ENCODE measurements at places on chromosomes 1 and 21.
A peak's percentile ranks its signal among the peaks of the same experiment; 100 is the strongest.

DNA sequence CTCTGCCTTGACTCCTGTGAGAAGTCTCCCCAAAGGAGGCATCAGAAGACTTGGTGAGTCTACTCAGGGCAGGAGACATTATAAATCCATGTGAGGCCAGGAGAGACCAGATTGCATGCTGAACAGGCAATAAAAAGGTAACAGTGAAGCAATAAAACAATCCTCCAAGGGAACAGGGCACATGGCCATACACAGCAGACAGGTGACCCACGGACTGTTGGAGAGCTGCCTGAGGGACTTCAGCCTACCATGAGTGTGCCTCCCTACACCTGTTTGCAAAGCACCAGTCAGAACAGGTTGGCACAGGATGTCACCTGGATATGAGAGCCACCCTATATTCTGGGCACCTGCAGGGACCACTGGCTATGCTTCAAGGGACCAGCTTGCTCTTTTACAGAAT lies 67.6 kb downstream of the MAB21L3 start:
- no peak for DNase-seq

DNA sequence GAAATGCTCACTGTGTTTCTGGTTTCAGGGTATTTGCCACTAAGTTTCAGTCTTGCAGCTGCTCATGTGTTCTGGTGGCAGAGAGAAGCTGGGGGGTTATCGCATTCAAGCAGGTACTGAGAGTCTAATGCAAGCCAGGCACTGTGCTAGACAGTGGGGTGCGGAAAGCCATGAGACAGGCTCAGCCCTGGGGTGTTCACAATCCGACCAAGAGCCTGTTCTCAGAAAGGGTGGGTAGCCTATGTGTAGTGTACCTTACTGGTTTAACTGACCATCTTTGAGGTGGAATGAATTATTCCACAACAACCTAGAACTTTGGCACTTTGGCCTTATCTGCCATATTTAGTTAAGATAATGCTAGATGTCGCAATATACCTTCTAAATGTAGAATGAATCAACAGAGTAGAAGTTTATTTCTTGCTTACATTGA lies 55.3 kb upstream of the ROR1 start:
- DNase-seq, result no peak

GRCh38 chr1:152899027-152899426 lies 9.3 kb upstream of the IVL start:
- no peak for DNase-seq

GRCh38 chr1:16094453-16095158 lies 21.2 kb upstream of the FAM131C start:
- no peak for DNase-seq

DNA sequence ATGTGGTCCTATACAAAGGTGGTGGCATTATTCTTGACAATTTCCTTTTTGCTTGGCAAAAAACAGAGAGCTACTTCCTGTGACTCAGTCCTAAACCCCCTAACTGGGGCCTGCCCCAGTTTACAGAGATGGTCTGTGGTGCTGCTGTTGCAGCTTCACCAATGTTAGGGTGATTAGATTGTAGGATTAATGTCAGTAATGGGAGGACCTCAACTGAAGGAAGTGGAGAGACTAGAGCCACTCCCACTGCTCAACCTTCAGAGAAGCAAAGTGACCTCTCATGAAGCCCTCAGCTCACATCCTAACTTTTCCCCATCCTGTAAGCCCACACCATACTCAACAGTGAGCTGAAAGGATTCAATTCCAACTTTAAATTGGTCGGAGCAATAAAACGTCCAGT lies 3.6 kb downstream of the S100A6 start:
- DNase-seq, result no peak

DNA sequence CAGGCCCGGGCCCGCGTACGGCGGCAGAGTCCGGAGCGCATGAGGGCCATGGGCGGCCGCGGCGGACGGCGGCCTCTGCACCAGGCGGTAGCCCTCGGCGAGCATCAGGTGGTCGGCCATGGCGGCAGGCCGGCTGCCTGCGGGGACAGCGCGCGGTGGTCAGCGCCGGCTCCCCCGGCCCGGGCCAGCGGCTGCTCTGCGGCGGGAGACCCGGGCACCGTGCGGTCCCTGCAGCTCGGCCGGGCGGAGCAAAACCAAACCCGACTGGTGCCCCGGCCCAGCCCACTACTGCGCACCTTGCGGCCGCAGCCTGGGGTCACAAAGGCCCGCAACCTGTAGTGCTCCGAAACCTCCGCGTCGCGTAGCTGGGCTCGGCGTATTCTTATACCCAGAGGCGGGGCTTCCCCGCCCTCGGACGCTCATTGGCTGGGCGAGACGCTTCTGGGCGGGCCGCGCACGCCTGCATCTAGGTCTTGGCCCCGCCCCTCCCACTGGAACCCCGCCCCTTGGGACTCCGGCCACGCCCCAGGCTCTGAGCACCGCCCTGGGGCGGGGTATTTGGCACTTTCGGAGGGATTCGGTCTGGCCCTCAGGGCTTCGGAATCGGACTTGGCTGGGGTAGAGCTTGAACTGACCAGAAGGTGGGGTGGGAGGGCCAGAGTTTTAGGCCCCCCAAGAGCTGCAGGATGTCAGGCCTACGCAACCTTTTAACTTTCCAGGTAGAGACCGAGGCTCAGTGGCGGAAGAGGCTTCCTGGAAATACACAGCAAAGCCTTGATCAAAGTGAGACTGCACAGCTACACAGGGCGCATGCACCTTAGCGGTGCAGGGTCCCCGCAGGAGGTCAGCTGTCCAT lies at the start of gene CITED4:
Gene CITED4 (minus strand): TSS at position 356 of the 856 bp plus-strand sequence. CDS start 236 bp downstream, at position 120.
- peak; percentile 96 for DNase-seq

- peak; percentile 47 for DNase-seq
Measured at GRCh38 chr1:108200687-108201051, 526 bp upstream of the SLC25A24 start.

DNA sequence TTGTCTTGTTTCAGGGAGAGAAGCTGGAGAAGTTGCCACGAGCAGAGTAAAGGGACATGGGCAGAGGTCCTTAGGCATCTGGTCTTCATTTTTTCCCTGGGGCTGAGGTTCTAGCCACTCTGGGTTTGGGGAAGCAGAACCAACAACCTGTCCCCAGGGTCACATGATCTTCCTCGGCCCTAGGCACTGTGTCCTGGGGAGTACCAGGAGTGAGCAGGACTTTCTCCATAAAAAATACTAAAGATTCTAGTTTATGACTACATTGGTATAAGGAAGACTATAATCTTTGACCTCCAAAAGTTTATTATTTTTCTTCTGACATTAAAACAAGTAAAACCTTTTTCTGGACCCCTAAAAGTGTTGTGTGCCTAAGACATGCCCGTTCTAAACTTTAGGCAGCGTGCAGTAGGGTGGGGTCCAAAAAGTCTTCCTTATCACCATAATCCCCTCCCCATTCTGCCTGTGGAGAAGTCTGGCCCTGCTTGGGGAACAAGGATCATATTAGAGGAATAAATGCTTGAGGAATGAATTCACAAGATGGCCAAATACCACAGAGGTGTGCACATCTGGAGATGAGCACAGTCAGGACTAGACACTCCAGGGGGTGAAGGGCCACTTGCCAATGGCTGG lies 19.3 kb upstream of the IGSF3 start:
- DNase-seq, result no peak
